ENCODE measurements at places on chromosomes 1 and 21. TPM values are rescaled to one million over a fixed set of nuclear protein-coding genes. Genes with fewer than 3 reads are reported as not detected.

The TTC4 gene
- 21.0 TPM for polyA plus RNA-seq

The C4BPA gene
- not detected for polyA plus RNA-seq

The LINGO4 gene
- not detected for polyA plus RNA-seq

The S100A14 gene
- polyA plus RNA-seq = 5.3 TPM

The GSTM3 gene
- polyA plus RNA-seq = 5.1 TPM

The OR13G1 gene
- polyA plus RNA-seq = not detected

The C1orf105 gene
- not detected for polyA plus RNA-seq

The PHF13 gene
- 11.7 TPM for polyA plus RNA-seq

The LYPLA2 gene
- polyA plus RNA-seq = 231 TPM

The HTR6 gene
- 0.95 TPM for polyA plus RNA-seq

The FMO2 gene
- not detected for polyA plus RNA-seq

The SERPINC1 gene
- polyA plus RNA-seq = 0.08 TPM

The IQGAP3 gene
- 14.6 TPM for polyA plus RNA-seq

The CFAP141 gene
- not detected for polyA plus RNA-seq

The SLC44A5 gene
- 1.4 TPM for polyA plus RNA-seq

The HSD3B2 gene
- not detected for polyA plus RNA-seq
